ENCODE measurements at places on chromosomes 4 and X. TPM values are rescaled to one million over a fixed set of nuclear protein-coding genes. Genes with fewer than 3 reads are reported as not detected.

Gene SLC4A4
- 0.86 TPM for total RNA-seq

Gene LIN54
- total RNA-seq, result 6.6 TPM

Gene COMMD8
- total RNA-seq, result 45.0 TPM

Gene IBSP
- total RNA-seq, result not detected

Gene ATOH1
- total RNA-seq, result not detected

Gene KDM5C
- 45.1 TPM for total RNA-seq

Gene BOD1L1
- total RNA-seq, result 8.5 TPM

Gene EFHC2
- total RNA-seq, result 0.55 TPM

Gene FGF13
- not detected for total RNA-seq

Gene MAGEA4
- not detected for total RNA-seq
